Spleen (tissue), 13 donors: ENCODE measurements at places on chromosomes 1 and 21. TPM values are rescaled to one million over a fixed set of nuclear protein-coding genes. Genes with fewer than 3 reads are reported as not detected.
A peak's percentile ranks its signal among the peaks of the same experiment; 100 is the strongest.

DNA sequence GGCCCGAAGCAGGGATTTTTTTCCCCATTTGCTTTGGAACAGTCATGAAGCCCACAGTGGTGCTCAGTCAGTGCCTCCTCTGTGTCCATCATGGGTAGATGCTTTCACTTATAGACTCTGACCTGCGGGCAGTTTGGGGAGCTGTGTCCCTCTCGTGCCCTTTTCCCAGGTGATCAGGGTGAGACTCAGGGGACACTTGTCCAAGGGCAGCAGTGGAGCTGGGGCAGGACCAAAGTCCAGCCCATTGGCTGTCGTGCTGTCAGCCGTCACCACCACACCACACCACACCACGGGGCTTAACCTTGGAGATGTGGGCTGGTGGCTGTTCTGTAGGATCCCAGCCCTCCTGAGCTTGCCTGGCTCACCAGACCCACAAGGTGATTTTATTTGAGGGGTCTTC is 34.9 kb downstream of the SIM2 start:
- peak; percentile 56 for DNase-seq

- no peak for DNase-seq
Measured at GRCh38 chr1:115006191-115006590, 23.4 kb upstream of the TSHB start.

DNA sequence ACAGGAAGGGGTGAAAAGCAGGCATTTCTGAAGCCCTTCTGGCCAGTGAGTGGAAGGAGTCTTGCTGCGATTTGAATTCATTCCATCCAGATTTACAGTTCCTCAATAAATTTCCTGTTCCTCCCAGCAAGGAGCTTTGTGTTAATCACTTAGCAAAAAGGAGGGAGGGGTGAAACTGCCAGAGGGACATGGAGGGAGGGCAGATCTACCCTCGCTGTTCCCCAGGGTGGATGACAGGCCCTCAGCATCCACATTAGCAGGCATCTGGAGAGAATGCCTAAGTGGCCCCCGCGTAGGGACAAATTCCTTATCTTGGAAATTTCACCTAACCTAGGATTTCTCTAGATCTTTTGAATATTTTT is 1.2 kb downstream of the ETV3 start:
- no peak for DNase-seq

GRCh38 chr1:176211396-176212165 is 4.5 kb upstream of the COP1 start:
- DNase-seq, result no peak

DNA sequence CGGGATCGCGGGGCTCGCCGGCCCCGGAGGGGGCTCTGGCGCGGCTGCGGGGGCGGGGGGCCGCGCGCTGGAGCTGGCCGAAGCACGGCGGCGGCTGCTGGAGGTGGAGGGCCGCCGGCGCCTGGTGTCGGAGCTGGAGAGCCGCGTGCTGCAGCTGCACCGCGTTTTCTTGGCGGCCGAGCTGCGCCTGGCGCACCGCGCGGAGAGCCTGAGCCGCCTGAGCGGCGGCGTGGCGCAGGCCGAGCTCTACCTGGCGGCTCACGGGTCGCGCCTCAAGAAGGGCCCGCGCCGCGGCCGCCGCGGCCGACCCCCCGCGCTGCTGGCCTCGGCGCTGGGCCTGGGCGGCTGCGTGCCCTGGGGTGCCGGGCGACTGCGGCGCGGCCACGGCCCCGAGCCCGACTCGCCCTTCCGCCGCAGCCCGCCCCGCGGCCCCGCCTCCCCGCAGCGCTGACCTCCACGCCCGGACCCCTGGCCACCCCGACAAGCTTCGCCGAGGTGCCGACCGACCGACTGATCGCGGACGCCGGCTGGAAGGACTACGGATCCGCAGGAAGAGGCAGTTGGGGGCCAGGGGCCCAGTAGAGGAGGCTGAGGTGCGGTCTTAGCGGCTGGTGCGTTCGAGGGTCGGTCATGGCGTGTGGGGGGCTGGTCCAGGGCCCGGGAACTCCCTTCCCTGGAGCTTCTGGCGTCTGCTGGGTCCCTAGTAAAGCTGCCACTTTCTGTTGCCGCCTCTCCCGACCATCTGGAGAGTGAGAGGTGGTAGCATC is 711 bp downstream of the TRNP1 start:
- DNase-seq, result no peak

Gene FCGR1A
- total RNA-seq, result 22.7 TPM

Gene BRINP2
- total RNA-seq, result 1.5 TPM

Gene ATP5PF
- 77.9 TPM for total RNA-seq

Gene PSRC1
- total RNA-seq, result 3.1 TPM
